ENCODE measurements at places on chromosomes 1 and 21. TPM values are rescaled to one million over a fixed set of nuclear protein-coding genes. Genes with fewer than 3 reads are reported as not detected.

DNA sequence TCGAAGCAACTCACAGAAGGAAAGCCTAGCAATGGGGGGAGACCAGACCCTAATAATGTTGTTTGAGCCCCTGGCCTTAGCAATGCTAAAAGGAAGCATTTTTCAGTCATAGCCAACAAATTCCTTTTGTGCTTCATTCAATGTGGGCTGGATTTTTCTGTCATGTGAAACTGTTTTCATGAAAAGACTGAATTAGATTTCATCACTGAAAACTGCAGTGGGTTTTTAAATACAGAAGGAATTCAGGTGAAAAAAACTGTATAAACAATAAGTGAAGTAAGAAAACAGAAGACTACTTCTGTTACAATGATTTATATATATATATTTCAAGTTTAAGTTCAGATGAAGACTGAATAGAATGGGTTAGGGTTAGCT, 204.8 kb downstream of the SMYD3 start:
- DNase-seq, result no peak

DNA sequence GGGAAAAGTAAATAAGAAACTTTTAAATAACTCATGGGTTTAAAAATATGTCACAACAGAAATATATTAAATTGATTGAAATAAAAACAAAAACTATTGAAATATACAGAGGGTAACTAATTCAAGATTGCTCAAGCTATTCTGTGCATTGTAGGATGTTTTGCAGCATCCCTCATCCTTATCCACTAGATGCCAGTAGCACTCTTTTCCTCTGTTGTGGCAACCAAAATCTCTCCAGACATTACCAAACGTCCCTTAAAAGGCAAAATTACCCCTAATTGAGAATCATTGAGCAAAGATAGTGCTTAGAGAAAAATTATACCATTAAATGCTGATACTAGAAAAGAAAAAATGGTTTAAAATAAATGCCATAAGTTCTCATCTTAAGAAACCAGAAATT, 682.6 kb downstream of the RWDD3 start:
- DNase-seq, result no peak

Gene TSPEAR
- polyA plus RNA-seq, result 0.08 TPM

GRCh38 chr1:209688746-209689234, 13.6 kb downstream of the G0S2 start:
- DNase-seq, result no peak

GRCh38 chr1:216640100-216640499, 83.1 kb downstream of the ESRRG start:
- DNase-seq, result no peak
